ENCODE measurements at places on chromosomes 1 and 21. TPM values are rescaled to one million over a fixed set of nuclear protein-coding genes. Genes with fewer than 3 reads are reported as not detected.
A peak's percentile ranks its signal among the peaks of the same experiment; 100 is the strongest.

KCNE2 gene
- not detected for total RNA-seq

DNA sequence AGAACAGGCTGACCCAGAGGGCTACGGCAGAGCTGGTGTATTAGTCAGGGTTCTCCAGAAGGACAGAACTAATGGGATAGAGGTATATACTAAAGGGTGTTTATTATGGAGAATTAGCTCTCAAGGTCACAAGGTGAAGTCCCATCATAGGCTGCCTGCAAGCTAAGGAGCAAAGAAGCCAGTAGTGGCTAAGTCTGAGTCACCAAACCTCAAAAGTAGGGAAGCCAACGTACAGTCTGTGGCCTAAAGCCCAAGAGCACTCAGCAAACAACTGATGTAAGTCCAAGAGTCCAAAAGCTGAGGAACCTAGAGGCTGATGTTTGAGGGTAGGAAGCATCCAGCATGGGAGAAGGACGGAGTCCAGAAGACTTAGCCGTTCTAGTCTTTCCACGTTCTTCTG, 179.2 kb downstream of the BACH1 start:
- no peak overlapping the region for H3K27ac ChIP-seq
- H3K27me3 ChIP-seq = no peaks in the 10 kb centered on the region
- no peaks in the 10 kb centered on the region for H3K36me3 ChIP-seq
- peaks cover 5% of the 10 kb centered on the region for H3K4me1 ChIP-seq
- no peak overlapping the region for H3K4me3 ChIP-seq

GRCh38 chr1:212981025-212981495, 30.7 kb downstream of the VASH2 start:
- H3K36me3 ChIP-seq = no peaks in the 10 kb centered on the region
- no peak for DNase-seq
- H3K27me3 ChIP-seq = no peaks in the 10 kb centered on the region
- H3K4me3 ChIP-seq = no peak overlapping the region
- H3K4me1 ChIP-seq = no peaks in the 10 kb centered on the region
- H3K27ac ChIP-seq = no peak overlapping the region

DNA sequence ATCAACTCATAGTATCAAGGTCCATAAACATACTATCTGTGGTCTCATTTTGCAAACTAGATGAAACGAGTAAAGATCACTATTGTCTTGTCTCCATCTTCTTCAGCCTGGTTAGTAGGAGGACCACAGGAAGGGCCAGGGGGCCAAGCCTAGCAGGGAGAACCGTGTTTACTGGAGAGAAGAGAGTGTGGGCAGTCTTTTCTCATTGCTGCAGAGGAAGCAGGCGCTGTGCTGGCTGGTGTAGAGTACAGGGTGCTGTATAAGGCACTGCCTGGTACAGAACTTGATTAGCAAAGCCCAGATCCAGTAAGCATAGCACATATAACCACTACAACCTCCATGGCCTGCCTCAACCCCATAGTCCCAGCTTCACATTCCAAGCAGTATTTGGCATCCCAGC, 10.0 kb upstream of the B4GALT3 start:
- peaks cover 71% of the 10 kb centered on the region for H3K4me1 ChIP-seq
- no peaks in the 10 kb centered on the region for H3K27me3 ChIP-seq
- no peaks in the 10 kb centered on the region for H3K36me3 ChIP-seq
- no peak overlapping the region for H3K27ac ChIP-seq
- H3K4me3 ChIP-seq = peak overlapping the region; percentile 15

LCE1D gene
- not detected for total RNA-seq

DNA sequence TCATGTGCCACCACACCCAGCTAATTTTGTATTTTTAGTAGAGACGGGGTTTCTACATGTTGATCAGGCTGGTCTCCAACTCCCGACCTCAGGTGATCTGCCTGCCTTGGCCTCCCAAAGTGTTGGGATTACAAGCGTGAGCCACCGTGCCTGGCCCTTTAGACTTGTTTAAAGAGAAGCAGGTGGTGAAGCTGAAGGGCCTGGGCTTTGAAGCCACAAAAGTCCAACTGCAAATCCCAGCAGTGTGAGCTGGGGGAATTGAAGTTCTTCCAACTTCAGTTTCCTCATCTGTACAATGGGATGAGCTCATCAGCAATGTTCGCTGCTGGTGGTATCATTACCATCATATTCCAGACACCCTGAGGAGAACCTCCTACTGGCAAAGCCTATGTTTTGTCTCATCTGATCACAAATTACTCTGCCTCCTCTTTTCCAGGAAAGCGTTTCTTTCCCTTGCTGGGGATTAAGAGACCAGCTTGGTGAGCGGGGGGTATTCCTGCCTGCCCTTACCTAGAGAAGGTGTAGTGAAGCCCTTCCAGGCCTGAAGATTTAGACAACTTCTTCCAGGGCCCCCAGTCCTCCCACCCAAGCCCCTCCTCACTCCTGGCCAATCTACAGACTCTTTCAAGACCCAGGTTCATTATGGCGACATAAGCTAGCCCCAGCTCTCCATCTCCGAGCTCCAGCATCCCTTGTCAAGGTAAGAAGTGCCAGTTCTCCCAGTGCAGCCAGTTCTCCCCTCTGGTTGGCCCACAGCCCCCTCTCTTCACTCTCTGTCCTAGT, 2.4 kb upstream of the SHISA4 start:
- peaks cover 9% of the 10 kb centered on the region for H3K4me1 ChIP-seq
- H3K27ac ChIP-seq = no peak overlapping the region
- H3K27me3 ChIP-seq = peaks cover 23% of the 10 kb centered on the region
- no peak for DNase-seq
- H3K36me3 ChIP-seq = no peaks in the 10 kb centered on the region

DNA sequence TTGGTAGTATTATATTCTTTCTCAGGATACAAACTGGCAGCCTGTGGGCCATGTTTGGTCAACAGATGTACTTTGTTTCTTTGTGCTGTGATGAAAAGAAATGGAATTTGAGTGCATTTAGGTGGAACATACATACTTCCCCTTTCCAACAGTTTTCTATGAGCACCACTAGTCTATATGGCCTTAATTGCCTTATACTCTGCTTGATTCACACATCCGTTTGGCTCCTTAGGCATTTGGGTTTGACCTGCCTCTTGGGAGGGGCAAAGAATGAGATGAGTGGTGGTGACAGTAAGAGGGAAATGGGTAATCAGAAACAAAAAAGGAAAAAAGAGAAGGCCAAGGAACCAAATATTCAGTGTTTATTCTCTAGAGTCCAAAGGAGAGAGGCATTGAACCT, 17.0 kb downstream of the CFAP126 start:
- H3K36me3 ChIP-seq = no peaks in the 10 kb centered on the region
- H3K27me3 ChIP-seq = no peaks in the 10 kb centered on the region
- no peak overlapping the region for H3K27ac ChIP-seq
- H3K4me1 ChIP-seq = no peaks in the 10 kb centered on the region
- H3K4me3 ChIP-seq = no peak overlapping the region

GRCh38 chr1:14055442-14056223, 355.6 kb downstream of the PRDM2 start:
- H3K36me3 ChIP-seq = no peaks in the 10 kb centered on the region
- no peak for DNase-seq

DNA sequence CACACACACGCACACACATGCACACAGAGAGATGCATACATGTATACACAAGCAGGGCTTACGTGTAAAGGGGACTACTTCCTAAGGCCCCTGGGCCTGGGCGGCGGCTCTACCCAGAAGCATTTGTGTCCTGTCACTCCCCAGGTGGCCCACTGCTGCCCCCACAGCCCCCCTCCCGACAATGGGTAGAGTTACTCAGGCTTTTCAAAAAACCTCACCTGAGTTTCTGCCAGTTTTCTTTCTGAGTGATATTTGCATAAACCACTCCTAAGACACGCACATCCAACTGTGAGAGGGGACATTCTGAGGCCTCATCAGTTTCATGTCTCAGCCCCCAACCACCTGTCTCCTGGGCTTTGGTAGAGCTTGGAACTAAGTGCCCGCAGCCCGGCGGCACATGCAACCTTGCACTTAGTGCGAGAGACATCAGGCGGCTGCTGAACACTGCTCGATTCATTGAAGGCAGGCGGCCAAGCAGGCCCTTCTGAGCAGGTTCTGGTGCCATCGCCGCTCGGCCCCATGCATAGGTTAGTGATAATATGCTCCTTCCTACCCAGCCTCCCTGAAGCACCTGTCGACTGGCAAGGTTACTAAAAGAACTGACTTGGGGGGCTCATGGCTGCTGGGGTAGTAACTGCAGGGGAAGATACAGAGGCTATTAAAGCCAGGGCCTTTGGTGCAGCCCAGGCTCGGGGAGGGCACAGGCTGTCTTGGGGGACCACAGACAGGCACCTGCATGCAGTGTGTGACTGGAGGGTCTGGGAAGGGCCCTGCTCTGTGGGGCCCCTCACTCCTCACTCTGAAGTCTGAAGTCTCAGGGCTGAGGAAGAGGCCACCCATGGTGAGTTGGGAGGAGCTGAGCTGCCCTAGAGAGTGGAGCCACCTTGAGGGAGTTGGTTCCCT, 364.2 kb upstream of the VAMP3 start:
- H3K27ac ChIP-seq = no peak overlapping the region
- DNase-seq = no peak
- H3K4me3 ChIP-seq = no peak overlapping the region
- no peaks in the 10 kb centered on the region for H3K4me1 ChIP-seq
- H3K36me3 ChIP-seq = no peaks in the 10 kb centered on the region
- no peaks in the 10 kb centered on the region for H3K27me3 ChIP-seq

DIO1 gene
- total RNA-seq = not detected

- H3K4me3 ChIP-seq = no peak overlapping the region
- no peaks in the 10 kb centered on the region for H3K36me3 ChIP-seq
- H3K27me3 ChIP-seq = no peaks in the 10 kb centered on the region
- H3K4me1 ChIP-seq = no peaks in the 10 kb centered on the region
These were observed 181.3 kb downstream of the ETS2 start for GRCh38 chr21:38986806-38987632.

GRCh38 chr1:58089898-58090534, 456.5 kb downstream of the OMA1 start:
- no peaks in the 10 kb centered on the region for H3K4me1 ChIP-seq
- no peaks in the 10 kb centered on the region for H3K36me3 ChIP-seq
- H3K4me3 ChIP-seq = no peak overlapping the region
- no peak for DNase-seq

- H3K4me3 ChIP-seq = no peak overlapping the region
- DNase-seq = no peak
- no peaks in the 10 kb centered on the region for H3K36me3 ChIP-seq
- H3K4me1 ChIP-seq = no peaks in the 10 kb centered on the region
These were observed 35.4 kb upstream of the LRRC8B start for GRCh38 chr1:89489047-89489729.

DNA sequence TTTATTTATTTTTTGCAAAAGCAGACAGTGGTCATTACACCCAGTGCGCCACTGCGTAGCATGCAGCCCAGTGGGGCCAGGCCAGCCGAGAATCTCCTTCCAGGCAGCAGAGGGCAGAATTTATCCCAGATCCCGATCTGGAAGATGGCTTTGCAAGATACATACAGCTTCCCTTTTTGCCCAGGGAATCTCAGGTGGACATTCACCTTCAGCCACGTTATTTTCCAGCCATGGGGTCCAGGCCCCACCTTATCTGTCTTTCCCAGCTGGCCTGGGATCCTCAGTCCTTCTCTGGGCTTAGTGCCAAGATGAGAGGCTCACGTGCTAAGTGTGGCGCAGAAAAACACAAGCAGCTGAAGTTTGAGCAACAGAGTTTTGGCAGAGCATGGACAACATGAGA, 123.6 kb downstream of the AJAP1 start:
- H3K27ac ChIP-seq = no peak overlapping the region
- H3K27me3 ChIP-seq = no peaks in the 10 kb centered on the region
- no peaks in the 10 kb centered on the region for H3K4me1 ChIP-seq
- no peaks in the 10 kb centered on the region for H3K36me3 ChIP-seq
- no peak overlapping the region for H3K4me3 ChIP-seq

- H3K4me1 ChIP-seq = no peaks in the 10 kb centered on the region
- H3K27ac ChIP-seq = no peak overlapping the region
- H3K27me3 ChIP-seq = no peaks in the 10 kb centered on the region
- H3K4me3 ChIP-seq = no peak overlapping the region
- no peak for DNase-seq
These were observed 29.3 kb downstream of the SORT1 start for GRCh38 chr1:109368464-109368863.

DNA sequence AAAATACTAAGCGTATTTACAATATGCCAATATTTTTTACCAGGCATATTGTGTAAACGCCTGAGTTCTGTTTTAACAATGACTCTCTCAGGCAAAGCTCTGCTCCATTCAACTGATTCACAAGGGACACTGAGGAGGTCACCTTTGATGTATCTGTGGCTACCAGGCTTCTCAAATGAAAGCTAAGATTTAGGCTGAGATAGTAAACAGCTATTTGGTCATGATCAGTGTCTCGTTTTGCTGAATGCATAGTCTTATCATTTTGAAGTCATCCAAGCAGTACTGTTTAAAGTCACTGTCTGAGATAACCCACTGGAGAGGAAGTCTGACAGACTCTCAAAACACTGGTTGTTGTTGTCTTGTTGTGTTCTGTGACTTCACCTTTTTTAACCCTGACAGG, 13.7 kb upstream of the PLPPR5 start:
- DNase-seq = no peak
- H3K27ac ChIP-seq = no peak overlapping the region
- no peak overlapping the region for H3K4me3 ChIP-seq
- H3K27me3 ChIP-seq = no peaks in the 10 kb centered on the region
- H3K36me3 ChIP-seq = no peaks in the 10 kb centered on the region

- DNase-seq = no peak
- H3K4me1 ChIP-seq = peaks cover 21% of the 10 kb centered on the region
- H3K27ac ChIP-seq = no peak overlapping the region
These were observed 403.7 kb downstream of the SIPA1L2 start for GRCh38 chr1:232226197-232226712.

KCNA3 gene
- total RNA-seq = 40.5 TPM

DNA sequence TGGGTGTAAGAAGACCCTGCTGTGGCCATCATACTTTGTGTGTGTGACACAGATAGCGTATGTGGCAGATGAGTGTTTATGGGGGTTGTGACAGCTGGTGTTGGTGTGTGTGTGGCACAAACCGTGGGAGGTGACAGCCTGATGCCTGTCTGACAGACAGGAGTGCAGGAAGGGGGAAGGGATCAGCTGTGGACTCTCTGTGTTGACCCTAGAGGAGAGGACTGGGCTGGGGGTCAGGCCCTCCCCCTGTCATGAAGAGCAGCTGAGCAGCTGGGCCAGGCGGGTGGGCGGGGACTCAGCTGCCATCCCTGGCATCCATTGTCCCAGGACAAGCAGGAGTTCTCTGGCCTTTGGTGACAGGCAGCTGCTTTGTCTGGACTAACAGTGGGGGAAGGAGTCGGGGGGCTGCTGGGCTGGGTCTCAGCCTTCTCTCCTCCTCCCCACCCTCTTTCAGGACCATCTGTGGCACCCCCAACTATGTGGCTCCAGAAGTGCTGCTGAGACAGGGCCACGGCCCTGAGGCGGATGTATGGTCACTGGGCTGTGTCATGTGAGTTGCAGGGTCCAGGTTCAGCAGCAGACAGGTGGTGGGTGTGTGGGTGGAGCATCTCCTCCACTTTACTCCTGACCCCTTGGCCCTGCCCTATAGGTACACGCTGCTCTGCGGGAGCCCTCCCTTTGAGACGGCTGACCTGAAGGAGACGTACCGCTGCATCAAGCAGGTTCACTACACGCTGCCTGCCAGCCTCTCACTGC, 2.3 kb downstream of the PLK3 start:
- H3K27ac ChIP-seq = peak overlapping the region; percentile 93
- H3K27me3 ChIP-seq = no peaks in the 10 kb centered on the region
- peaks cover 43% of the 10 kb centered on the region for H3K4me1 ChIP-seq
- peak; percentile 62 for DNase-seq

PDIK1L gene
- 14.6 TPM for total RNA-seq

RPRD2 gene
- 26.4 TPM for total RNA-seq

- DNase-seq = no peak
- H3K36me3 ChIP-seq = no peaks in the 10 kb centered on the region
These were observed 50.2 kb upstream of the NUF2 start for GRCh38 chr1:163271535-163271934.

GRCh38 chr1:26701995-26702679, 6.3 kb downstream of the ARID1A start:
- H3K36me3 ChIP-seq = no peaks in the 10 kb centered on the region
- H3K4me3 ChIP-seq = peak overlapping the region; percentile 23
- H3K4me1 ChIP-seq = peaks cover 82% of the 10 kb centered on the region
- peak overlapping the region; percentile 24 for H3K27ac ChIP-seq
